Stimulated activated CD8-positive, alpha-beta memory T cell treated with anti-CD3 and anti-CD28 coated beads, Interleukin-4, amount 100 ng/mL, for 1 hour (primary cell): ENCODE measurements at places on chromosomes 1 and 21.

GRCh38 chr1:235873045-235873444 lies 6.3 kb upstream of the LYST start:
- no peak for DNase-seq

DNA sequence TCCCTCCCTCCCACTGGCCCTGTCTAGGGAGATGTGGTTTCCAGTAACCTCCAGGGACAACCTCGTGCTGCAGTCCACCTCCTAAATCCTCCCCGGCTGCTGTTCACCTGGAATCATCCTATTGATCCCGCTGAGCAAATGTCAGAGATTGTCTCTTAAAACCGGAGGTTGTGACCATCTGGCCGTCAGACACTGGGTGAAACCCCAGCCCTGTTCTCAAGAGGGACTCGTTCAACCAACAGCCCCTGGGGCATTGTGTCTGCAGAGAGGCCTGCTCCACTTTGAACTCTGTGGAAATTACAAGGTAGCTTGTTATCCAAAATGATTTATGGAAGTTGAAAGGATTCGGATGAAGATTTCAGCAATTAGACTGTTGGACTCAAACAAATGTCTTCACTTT lies 498.0 kb downstream of the MATN1 start:
- no peak for DNase-seq

GRCh38 chr1:30919025-30919881 lies 10.7 kb upstream of the SDC3 start:
- no peak for DNase-seq

GRCh38 chr1:64472805-64473204 lies 2.9 kb downstream of the CACHD1 start:
- DNase-seq: no peak

GRCh38 chr1:32350785-32351398 lies 11.4 kb downstream of the FAM229A start:
- DNase-seq: peak; percentile 62

GRCh38 chr1:158089925-158090637 lies 90.6 kb upstream of the CD1D start:
- DNase-seq: no peak

GRCh38 chr1:89489047-89489729 lies 35.4 kb upstream of the LRRC8B start:
- no peak for DNase-seq

GRCh38 chr1:221439747-221440501 lies 302.0 kb downstream of the DUSP10 start:
- no peak for DNase-seq

DNA sequence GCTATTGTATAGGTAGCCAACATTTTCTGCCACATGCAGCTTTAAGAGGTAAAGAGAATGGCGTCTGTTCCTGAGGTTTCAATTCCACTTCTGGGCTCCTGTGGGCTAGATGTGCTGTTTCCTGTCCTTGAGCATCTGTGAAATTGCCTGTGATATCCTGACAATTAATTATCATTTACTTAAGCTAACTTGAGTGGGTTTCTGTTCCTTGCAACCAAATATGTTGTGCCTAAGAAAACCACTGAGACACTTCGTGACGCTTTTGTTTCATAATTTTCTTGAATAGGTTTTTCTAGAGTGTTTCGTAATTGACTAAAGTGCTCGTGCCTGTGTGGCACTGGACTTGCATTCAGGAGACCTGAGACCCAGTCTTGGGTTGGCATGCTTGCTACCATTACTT lies 127.3 kb upstream of the POU3F1 start:
- no peak for DNase-seq

- no peak for DNase-seq
Measured at GRCh38 chr1:53330819-53331218, 2.9 kb upstream of the LRP8 start.

GRCh38 chr1:216075339-216075738 lies 347.9 kb downstream of the USH2A start:
- DNase-seq: no peak

- no peak for DNase-seq
Measured at GRCh38 chr21:39071623-39072214, 111.5 kb downstream of the PSMG1 start.

- DNase-seq: no peak
Measured at GRCh38 chr1:32972814-32973428, 8.3 kb upstream of the RNF19B start.

GRCh38 chr1:90730243-90731022 lies 13.3 kb upstream of the BARHL2 start:
- no peak for DNase-seq

- no peak for DNase-seq
Measured at GRCh38 chr1:228062085-228062791, 20.3 kb upstream of the ARF1 start.

DNA sequence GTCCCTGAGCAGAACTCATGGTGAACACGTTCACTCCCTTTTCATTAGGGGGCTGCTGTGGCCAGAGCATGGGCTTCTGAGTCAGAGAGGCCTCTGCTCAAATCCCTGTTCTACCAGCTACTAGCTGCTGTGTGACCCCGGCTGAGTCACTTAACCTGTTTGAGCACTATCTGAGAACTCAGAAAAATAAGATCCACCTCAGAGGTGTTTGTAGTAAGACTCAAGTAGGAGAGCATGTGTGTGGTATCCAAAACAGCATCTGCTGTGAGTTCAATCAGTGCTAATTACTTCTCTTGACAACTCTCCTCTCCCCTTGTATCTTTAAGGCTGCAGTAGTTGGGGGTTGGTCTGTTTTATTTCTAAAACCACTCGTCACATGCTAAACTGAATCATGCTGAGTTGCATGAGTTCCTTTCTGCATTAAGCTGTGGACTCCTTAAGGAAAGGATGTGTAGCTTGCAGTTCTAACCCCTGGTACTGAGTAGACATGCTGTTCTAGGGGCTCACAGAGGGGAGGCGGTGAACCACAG lies 39.7 kb upstream of the JUN start:
- DNase-seq: no peak

DNA sequence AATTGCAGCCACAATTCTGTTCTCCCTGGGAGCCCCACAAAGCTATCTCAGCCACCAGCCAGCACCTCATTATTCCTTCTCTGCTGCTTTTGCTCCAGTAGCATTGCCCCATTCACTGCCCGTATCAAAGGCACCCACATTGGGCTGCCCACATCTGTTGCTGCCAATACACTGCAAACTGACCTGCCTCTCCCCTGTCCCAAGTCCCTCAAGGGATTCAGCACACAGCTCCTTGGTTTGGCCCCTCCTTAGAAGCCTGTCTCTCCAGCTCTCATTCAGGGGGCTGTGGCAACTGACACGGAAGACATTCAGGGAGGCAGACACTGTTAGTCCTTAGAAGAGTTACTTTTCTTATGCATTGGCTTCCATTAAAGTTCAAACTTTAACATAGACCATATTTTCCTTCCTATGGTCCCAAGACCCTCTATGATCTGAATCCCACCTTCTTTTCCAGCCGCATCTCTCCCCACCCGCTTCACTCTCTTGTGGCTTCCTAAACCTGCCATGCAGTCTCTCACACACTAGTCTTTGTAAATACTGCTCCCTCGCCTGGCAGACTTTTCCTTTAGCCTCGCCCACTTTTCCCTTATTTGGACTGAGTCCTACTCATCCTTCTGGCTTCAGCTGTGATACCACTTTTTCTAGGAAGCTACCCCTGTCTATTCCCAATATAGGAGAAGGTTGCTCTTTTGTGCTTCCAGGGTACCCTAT lies 19.3 kb upstream of the KLHDC8A start:
- no peak for DNase-seq

DNA sequence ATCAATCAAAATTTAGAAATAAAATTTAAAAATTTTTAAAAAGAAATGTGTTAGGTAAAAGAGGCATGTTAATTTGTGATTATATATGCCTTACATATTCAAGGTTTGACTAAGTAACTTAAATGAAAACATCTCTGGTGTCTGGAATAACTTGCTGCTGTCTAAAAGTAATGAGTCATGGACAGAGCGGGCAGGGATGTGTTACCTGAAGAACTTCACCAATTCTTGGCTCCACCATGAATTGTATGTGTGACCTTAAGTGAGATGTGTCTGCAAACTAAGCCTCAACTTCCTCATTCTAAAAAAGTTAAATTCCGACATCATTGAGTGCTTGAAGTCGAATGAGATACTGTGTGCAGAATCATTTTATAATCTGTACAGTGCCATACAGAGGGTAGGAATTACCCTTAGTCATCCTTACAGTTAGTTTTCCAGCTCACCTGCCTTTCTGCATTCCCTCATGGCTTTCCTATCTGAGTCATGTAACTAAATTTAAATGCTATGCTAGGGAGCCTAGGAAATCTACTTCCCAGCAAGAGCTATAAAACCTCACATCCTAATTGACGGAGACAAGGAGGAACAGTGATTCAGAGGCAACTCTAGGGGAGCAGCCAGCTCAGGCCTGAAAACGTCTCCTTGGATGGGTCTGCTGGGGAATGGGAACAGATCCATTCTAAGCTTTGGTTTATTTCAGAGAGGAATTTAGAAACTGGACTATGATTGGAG lies 100.7 kb upstream of the TSPAN2 start:
- DNase-seq: no peak

DNA sequence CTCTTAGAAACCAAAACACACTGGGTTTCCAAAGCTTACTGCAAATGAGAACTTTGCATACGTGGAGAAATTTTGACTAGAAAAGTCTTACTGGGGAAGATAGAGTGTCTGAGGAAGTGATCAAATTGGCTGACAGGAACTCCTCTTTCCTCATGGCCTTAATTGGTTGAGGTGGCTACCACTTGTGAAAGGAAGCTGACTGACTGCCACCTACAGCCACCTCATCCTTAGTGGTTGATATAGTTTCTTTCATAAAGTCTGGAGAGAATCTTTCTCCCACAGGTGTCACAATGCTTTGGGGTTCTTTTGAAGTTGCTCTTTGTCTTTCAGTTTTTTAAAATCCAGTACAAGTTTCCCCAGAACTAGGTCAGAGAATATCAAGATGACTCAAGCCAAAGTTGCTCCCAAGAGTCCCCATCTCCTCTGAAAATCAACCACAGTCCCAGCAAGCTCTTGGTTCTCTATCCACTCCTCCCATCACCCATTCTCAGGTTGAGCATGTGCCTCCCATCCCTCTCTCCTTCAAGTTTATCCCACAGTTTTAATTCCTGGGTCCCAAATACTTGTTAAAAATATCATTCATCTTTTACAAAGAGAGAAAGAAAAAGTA lies 43.3 kb downstream of the GPR88 start:
- no peak for DNase-seq

DNA sequence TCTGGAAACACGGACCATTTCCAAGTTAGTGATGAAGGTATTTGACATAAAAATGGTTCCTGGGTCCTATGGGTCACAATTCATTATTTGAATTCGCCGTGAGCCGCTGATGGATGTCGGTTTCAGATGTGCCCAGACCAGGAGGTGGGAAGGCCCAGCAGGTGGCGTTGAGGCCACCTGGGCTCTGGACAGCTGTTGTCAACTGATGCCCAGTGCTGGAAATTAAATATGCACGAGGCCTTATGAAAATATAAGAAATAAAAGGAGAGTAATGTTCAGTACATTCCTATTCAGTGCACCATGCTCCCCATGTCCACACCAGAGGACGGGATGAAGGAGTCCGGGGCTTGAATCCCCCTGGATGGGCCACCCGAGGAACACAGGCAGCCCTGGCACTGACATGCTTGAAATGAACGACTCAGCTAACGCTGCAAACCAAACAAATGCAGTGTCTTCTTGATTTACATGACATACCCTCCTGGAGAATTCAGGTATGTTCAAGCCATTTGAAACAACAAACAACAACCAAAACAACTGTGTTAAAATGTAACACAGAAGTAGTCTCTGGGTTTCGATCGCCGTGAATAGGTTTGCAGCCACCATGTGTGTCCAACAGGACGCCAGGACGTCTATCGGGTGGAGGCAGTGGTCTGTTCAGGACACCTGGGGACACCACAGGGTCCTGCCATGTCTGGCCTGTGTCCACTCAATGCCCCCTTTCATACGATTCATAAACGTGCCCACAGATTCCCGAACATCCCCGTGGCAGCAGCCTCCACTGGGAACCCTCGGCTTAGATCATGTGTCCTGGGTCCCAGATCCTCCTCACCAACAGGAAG lies 6.1 kb downstream of the TFF3 start:
- no peak for DNase-seq

DNA sequence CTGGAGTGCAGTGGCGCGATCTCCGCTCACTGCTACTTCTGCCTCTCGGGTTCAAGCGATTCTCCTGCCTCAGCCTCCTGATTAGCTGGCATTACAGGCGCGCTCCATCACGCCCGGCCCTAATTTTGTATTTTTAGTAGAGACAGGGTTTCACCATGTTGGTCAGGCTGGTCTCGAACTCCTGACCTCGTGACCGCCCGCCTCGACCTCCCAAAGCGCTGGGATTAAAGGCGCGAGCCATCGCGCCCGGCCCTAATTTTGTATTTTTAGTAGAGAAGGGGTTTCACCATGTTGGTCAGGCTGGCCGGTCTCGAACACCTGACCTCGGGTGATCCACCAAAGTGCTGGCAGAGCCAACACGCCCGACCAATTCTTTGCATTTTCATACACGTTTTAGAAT lies 48.0 kb upstream of the LCE5A start:
- no peak for DNase-seq

GRCh38 chr1:921011-921837 lies 2.5 kb upstream of the SAMD11 start:
- no peak for DNase-seq

- DNase-seq: no peak
Measured at GRCh38 chr1:60745484-60745883, 336.9 kb upstream of the NFIA start.

DNA sequence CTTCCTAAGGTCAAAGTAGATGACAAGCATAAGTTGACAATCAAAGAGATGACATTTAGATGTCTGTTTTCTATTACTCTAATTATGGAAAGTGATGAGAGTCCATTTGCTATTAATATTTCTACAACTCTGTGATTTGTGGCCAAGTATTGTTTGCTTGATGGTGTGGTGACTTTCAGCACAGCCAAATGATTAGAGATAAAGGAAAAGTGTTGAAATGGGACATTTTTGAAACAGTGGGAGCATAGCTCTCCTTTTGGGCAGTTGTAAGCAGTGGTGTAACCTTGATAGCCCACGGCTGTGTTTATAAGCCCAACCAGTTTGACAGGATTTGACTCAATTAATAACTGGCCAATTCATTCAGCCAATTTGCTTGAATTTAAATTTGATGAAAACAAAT lies 31.6 kb downstream of the ZC3H11B start:
- DNase-seq: no peak

DNA sequence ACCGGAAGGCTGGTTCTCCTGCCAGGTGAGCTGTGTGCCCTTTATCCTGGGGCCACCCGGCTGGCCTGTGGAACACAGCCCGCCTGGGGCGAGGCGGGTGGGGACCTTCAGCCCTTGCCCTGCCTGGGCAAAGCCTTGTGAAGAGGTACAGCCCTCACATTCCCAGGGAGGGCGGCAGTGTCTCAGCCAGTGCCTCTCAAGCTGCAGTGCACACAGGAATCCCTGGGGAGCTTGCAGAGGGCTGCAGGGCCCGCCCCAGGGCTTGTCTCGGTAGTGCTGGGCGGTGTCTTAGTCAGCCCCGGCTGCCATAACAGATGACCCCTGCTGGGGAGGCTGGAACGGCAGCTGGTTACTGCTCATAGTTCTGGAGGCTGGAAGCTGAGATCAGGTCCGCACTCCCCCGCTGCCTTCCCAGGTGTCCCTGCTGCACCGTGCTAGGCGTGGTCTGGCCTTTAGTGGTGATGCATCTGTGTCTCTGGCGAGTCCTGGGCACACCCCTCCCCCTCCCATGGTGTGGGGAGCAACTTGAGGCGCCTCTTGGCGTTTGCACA lies 12.6 kb downstream of the DFFB start:
- DNase-seq: no peak
